Pericardium fibroblast (primary cell): ENCODE measurements at places on chromosomes 16 and 17. TPM values are rescaled to one million over a fixed set of nuclear protein-coding genes. Genes with fewer than 3 reads are reported as not detected.

The TNS4 gene
- total RNA-seq, result 7.5 TPM in 1 of 2 replicates, not detected in the other

The C16orf96 gene
- total RNA-seq, result 0.09 TPM in 1 of 2 replicates, not detected in the other

The EPN2 gene
- total RNA-seq, result 18.4 and 21.0 TPM in 2 replicates

The ZNF263 gene
- total RNA-seq, result 38.0 and 49.0 TPM in 2 replicates

The KRT31 gene
- total RNA-seq, result not detected in 2 replicates

The TMC5 gene
- not detected in 2 replicates for total RNA-seq

The GPR179 gene
- under 0.01 TPM in 1 of 2 replicates, not detected in the other for total RNA-seq

The CCL4 gene
- not detected in 2 replicates for total RNA-seq

The MYOCD gene
- under 0.01 and 0.35 TPM in 2 replicates for total RNA-seq

The RGS11 gene
- total RNA-seq, result 0.94 and 3.4 TPM in 2 replicates

The CLEC18B gene
- not detected in 2 replicates for total RNA-seq

The IL21R gene
- total RNA-seq, result 2.3 and 3.9 TPM in 2 replicates

The KRTAP4-11 gene
- total RNA-seq, result not detected in 2 replicates

The TRPV2 gene
- total RNA-seq, result 3.2 and 7.7 TPM in 2 replicates

The TSNAXIP1 gene
- total RNA-seq, result 0.26 and 0.58 TPM in 2 replicates

The C16orf46 gene
- 0.12 TPM in 1 of 2 replicates, not detected in the other for total RNA-seq

The SLC16A6 gene
- 0.26 TPM in 1 of 2 replicates, not detected in the other for total RNA-seq
